ENCODE measurements at places on chromosomes 4 and X. TPM values are rescaled to one million over a fixed set of nuclear protein-coding genes. Genes with fewer than 3 reads are reported as not detected.

Gene EXOC1
- polyA plus RNA-seq, result 25.1 TPM

- DNase-seq, result no peak
Measured at GRCh38 chr4:89949782-89950387, 55.2 kb downstream of the MMRN1 start.

DNA sequence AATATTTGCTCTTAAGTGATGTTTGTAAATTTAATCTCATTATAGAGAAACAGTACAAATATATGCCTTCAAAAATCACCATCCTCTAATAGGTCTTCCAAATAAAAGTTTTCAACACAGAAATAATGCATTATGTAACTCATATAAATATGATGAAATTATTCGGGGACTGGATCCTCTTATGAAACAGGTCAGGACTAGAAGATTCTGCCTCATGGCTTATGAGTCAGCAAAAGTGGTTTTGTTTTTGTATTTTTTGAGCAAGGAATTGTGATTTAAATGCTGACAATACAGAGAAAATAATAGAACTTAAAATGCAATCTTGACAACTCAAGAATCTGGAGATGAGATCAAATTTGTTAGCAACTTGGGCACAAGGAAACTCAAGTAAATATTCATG lies 179.7 kb upstream of the NDP start:
- DNase-seq, result no peak

DNA sequence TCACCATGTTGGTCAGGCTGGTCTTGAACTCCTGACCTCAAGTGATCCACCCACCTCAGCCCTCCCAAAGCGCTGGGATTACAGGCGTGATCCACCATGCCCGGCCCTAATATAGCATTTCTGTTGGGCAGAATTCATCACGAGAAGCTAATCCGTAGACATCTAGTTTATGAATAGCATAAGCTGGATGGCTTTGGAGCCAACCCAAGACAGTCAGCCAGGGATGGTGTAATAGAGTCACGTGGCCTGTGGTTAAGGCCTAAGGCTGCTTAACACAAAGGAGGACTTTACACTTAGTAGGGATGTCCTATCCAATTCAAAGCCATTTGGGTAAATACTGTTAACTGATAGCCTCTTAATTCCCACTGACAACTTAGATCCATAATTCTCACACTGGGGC lies 173.6 kb downstream of the RAP1GDS1 start:
- DNase-seq, result no peak

Gene HAUS3
- polyA plus RNA-seq, result 13.7 TPM

GRCh38 chr4:129899849-129900248 lies 803.9 kb downstream of the C4orf33 start:
- DNase-seq, result no peak

DNA sequence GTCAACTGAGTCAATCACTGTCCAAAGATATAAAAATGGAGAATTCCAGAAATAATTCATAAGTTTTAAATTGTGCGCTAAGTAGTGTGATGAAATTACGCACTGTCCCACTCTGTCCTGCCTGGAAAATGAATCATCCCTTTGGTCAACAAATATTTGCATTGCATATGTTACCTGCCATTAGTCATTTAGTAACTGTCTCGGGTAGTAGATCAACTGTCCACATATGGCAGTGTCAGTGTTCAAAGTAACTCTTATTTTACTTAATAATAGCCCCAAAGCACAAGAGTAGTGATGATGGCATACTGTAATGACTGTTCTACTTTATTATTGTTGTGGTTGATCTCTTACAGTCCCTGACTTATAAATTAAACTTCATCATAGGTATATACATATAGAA lies 3.4 kb downstream of the YTHDC1 start:
- no peak for DNase-seq

Gene CFI
- 7.3 TPM for polyA plus RNA-seq

Gene SPANXN3
- not detected for polyA plus RNA-seq
